ENCODE measurements at places on chromosomes 11 and 22. TPM values are rescaled to one million over a fixed set of nuclear protein-coding genes. Genes with fewer than 3 reads are reported as not detected.

Gene OR5B21
- total RNA-seq: not detected

Gene DEPDC7
- 3.3 TPM for total RNA-seq

Gene ABTB2
- total RNA-seq: 0.73 TPM

Gene TEX12
- total RNA-seq: 0.20 TPM

Gene FAM227A
- total RNA-seq: 1.4 TPM

Gene IL10RA
- 0.37 TPM for total RNA-seq

Gene LDHA
- total RNA-seq: 862 TPM

Gene SMTNL1
- not detected for total RNA-seq

Data from subcutaneous preadipocyte (primary cell).